Neural progenitor cell (in vitro differentiated cells): ENCODE measurements at places on chromosomes 6 and 20. TPM values are rescaled to one million over a fixed set of nuclear protein-coding genes. Genes with fewer than 3 reads are reported as not detected.
A peak's percentile ranks its signal among the peaks of the same experiment; 100 is the strongest.

- peaks cover 11% of the 10 kb centered on the region for H3K4me1 ChIP-seq
- DNase-seq: peak; percentile 41
- no peak overlapping the region for H3K27ac ChIP-seq
- H3K4me3 ChIP-seq: no peak overlapping the region
- H3K36me3 ChIP-seq: no peaks in the 10 kb centered on the region
- no peaks in the 10 kb centered on the region for H3K27me3 ChIP-seq
These were observed 6.6 kb upstream of the WTAP start for GRCh38 chr6:159720708-159721107.

DNA sequence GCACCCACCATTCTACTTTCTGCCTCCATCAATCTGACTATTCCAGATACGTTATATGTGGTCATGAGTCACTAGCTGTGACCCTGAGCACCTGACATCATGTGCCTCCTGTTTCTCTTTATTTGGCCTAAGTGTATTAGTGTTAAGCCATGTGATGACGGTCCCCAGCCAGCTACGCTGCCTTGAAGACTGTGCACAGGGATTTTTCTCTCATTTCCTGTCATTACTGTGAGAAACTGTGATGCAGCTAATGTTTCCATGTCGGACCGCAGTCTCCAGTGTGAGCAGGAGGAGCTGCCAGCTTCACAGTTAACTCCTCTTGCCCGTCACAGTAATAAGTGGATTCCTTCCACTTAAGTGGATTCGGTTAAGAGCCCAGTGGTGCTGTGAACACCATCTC, 9.9 kb upstream of the SPATS1 start:
- no peak overlapping the region for H3K27ac ChIP-seq
- H3K4me3 ChIP-seq: no peak overlapping the region
- DNase-seq: no peak
- H3K4me1 ChIP-seq: peaks cover 15% of the 10 kb centered on the region
- H3K27me3 ChIP-seq: peaks cover 7% of the 10 kb centered on the region

DNA sequence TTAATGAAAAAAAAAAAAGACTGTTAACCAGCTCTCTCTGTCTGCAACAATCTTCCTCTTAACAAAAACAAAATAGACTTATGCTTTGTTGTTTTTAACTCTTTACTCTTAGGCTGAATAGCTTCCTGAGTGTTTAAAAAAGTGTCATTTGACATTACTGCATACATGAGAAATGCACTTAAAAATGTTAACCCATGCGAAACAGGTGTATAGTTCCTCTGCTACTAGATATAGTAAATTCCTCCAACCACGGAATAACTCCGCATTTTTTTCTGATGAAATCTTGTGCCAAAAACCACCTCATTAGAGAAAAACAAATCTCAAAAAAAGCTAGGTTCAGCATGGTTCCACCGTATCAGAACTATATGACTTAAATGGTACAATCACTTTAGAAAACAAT, 426.0 kb downstream of the ADGRB3 start:
- no peak overlapping the region for H3K4me3 ChIP-seq
- no peaks in the 10 kb centered on the region for H3K4me1 ChIP-seq
- no peak overlapping the region for H3K27ac ChIP-seq
- no peaks in the 10 kb centered on the region for H3K36me3 ChIP-seq
- no peaks in the 10 kb centered on the region for H3K27me3 ChIP-seq

DNA sequence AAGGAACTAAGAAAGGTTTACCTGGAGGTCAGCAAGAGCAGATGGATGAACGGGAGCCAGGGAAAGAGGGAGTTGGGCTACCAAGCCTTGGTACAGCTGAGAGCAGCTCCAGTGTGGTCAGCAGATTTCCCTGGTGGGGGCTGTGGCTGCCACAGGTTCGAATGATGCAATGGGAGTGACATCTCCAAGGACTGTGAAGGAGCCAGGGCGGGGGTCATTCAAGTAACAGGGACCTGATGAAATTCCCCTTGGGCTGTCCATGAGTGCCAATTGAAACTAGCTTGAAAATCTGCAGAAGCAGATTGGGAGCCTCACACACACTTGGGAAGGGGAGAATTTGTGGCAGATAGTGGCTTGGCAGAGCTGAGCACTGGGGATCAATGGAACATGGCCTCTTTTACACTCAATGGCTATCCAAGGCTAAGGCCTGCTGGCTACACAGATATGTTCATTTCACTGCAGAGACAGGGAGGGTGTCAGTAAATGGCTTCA, 247.0 kb upstream of the ECI2 start:
- peaks cover 19% of the 10 kb centered on the region for H3K4me1 ChIP-seq
- no peak for DNase-seq
- no peak overlapping the region for H3K27ac ChIP-seq
- no peak overlapping the region for H3K4me3 ChIP-seq
- no peaks in the 10 kb centered on the region for H3K27me3 ChIP-seq
- no peaks in the 10 kb centered on the region for H3K36me3 ChIP-seq

- no peak overlapping the region for H3K27ac ChIP-seq
- peak; percentile 21 for DNase-seq
- no peaks in the 10 kb centered on the region for H3K36me3 ChIP-seq
These were observed 326.4 kb downstream of the TAF4 start for GRCh38 chr20:61739086-61739831.

DNA sequence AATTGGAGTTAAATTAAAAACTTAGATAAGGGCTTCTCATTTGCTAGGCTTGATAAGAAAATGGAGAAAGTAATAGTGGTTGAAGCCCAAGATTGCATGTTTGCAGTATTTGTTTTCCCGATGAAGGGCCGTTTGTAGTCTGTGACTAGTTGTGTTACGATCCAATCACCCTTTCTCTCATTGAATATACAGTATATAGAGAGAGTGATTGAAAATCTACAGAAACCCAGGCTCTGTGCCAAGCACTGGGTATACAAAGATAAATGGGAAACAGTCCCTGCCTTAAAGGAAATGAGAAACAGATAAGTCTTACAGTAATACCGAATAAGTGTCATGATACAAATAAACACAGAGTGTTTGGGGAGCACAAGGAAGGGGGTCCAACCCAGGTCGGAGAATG, 55.2 kb upstream of the CDKAL1 start:
- no peak overlapping the region for H3K4me3 ChIP-seq
- H3K27me3 ChIP-seq: no peaks in the 10 kb centered on the region
- H3K36me3 ChIP-seq: no peaks in the 10 kb centered on the region
- no peak for DNase-seq
- peaks cover 27% of the 10 kb centered on the region for H3K4me1 ChIP-seq
- no peak overlapping the region for H3K27ac ChIP-seq

GRCh38 chr6:4004249-4004648, 74.7 kb downstream of the FAM217A start:
- H3K27ac ChIP-seq: no peak overlapping the region
- no peaks in the 10 kb centered on the region for H3K27me3 ChIP-seq
- H3K4me1 ChIP-seq: no peaks in the 10 kb centered on the region
- DNase-seq: no peak
- no peak overlapping the region for H3K4me3 ChIP-seq

GRCh38 chr20:22862671-22863230, 172.4 kb upstream of the SSTR4 start:
- no peak overlapping the region for H3K27ac ChIP-seq
- no peak for DNase-seq
- H3K4me1 ChIP-seq: no peaks in the 10 kb centered on the region
- H3K4me3 ChIP-seq: no peak overlapping the region

DNA sequence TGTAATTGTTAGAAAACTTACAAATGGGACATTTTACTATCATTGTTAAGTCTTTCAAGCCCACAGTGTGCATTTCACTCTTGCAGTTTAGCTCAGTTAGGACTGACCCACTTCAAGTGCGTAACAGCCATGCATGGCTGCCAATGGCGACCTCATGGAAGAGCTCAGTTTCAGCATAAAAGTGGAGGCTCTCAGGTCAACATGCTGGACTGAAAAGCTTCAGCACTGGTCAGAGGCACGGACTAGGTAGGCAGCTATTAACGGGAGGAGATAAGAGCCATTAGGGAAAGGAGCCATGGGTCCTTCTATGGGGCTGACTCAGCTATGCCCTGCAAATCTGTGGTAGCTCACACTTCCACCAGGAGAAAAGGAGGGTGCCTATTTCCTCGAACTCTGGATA, 101.8 kb downstream of the TTLL2 start:
- no peak for DNase-seq
- H3K4me3 ChIP-seq: no peak overlapping the region
- H3K36me3 ChIP-seq: no peaks in the 10 kb centered on the region
- H3K4me1 ChIP-seq: no peaks in the 10 kb centered on the region
- H3K27me3 ChIP-seq: no peaks in the 10 kb centered on the region

DNA sequence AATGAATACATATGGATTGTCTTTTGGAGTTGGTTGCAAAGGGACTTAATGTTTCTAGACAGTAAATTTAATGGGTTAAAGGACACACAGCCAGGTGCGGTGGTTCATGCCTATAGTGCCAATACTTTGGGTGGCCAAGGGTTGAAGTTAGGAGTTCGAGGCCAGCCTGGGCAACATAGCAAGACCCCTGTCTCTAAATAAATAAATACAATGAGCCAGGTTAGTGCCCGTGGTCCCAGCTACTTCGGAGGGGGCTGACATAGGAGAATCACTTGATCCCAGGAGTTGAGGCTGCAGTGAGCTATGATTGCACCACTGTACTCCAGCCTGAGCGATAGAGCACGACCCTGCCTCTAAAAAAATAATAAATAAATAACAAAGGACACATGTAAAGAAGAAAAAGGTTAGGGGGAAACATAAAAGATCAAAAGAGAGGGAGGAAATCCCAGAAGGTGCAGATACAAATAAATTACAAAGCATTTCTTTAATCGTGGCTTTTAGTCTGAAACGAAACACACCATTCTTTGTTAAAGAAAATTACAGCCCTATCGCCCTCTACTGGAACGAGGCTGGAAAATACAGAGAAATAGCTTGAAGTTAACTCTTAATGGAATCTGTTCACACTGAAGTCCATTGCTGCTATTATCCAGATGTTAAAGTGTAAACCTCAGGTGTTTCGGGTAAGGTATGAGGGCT, 42.6 kb upstream of the SCML4 start:
- H3K27me3 ChIP-seq: no peaks in the 10 kb centered on the region
- H3K36me3 ChIP-seq: peaks cover 4% of the 10 kb centered on the region
- H3K4me3 ChIP-seq: no peak overlapping the region
- DNase-seq: peak; percentile 42
- H3K4me1 ChIP-seq: peaks cover 30% of the 10 kb centered on the region

GRCh38 chr6:105862936-105863607, 223.1 kb upstream of the PRDM1 start:
- no peak for DNase-seq
- H3K36me3 ChIP-seq: no peaks in the 10 kb centered on the region
- H3K4me3 ChIP-seq: no peak overlapping the region

The CASS4 gene
- 0.09 TPM in 1 of 2 replicates, not detected in the other for total RNA-seq

DNA sequence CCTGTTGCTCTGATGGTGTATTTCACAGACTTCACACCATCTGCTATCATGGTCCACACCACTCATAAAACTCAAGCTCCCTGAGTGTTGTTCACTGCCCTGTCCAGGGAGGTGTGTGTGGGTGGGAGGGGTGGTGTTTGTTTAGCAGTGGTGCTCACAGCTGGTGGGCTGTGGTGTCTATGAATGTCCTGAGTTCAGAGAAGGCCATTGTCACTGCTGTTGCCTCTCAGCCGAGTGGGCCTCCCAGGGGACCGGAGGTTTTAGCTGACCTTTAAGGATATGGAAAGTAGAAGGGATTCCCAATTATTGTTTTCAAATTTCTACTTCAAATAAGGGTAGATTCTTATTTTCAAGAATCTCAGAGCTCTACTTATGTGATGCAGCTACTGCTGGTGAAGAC, 45.6 kb downstream of the DTD1 start:
- no peaks in the 10 kb centered on the region for H3K4me1 ChIP-seq
- no peak for DNase-seq
- no peaks in the 10 kb centered on the region for H3K27me3 ChIP-seq
- H3K27ac ChIP-seq: no peak overlapping the region

GRCh38 chr6:111342913-111343312, 140.1 kb downstream of the REV3L start:
- H3K27me3 ChIP-seq: no peaks in the 10 kb centered on the region
- peaks cover 4% of the 10 kb centered on the region for H3K36me3 ChIP-seq
- no peak overlapping the region for H3K27ac ChIP-seq
- H3K4me1 ChIP-seq: no peaks in the 10 kb centered on the region
- no peak for DNase-seq

The TMC2 gene
- not detected in 2 replicates for total RNA-seq

GRCh38 chr6:134553936-134554335, 236.0 kb upstream of the SGK1 start:
- no peaks in the 10 kb centered on the region for H3K4me1 ChIP-seq
- H3K4me3 ChIP-seq: no peak overlapping the region
- H3K36me3 ChIP-seq: no peaks in the 10 kb centered on the region

The NUS1 gene
- total RNA-seq: 23.6 and 33.4 TPM in 2 replicates

GRCh38 chr6:97468981-97469380, 186.0 kb upstream of the MMS22L start:
- H3K4me3 ChIP-seq: no peak overlapping the region
- peaks cover 21% of the 10 kb centered on the region for H3K4me1 ChIP-seq
- DNase-seq: no peak
- no peaks in the 10 kb centered on the region for H3K36me3 ChIP-seq
- no peaks in the 10 kb centered on the region for H3K27me3 ChIP-seq
- no peak overlapping the region for H3K27ac ChIP-seq

The SDCBP2 gene
- total RNA-seq: 1.6 and 6.6 TPM in 2 replicates

DNA sequence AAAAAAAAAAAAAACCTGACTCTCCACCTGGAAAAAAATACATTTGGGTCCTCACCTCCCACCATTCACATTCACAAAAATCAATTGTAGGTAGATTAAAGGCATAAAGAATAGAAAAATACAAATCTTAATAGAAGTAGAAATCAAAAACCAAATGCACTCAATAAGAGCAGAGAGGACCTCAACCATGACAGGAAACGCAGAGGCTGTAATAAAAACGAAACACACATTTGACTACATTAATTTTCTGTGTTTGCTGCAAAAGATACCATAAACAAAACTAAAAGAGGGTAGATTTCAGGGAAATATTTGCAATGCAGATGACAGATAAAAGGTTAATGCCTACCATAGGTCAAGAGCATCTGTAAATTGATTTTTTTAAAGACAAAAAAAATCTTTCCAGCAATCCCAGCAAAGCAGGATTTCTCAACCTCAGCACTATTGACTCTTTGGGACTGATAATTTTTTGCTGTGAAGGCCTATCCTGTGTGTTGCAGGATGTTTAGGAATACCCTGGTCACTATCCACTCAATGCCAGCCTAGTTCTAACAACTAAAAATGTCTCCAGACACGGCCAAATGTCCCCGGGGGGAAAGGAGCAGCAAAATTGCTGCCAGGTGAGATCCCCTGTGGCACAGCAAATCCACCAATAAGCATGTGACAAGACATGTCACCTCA, 9.1 kb downstream of the ETV7 start:
- H3K36me3 ChIP-seq: no peaks in the 10 kb centered on the region
- H3K27me3 ChIP-seq: no peaks in the 10 kb centered on the region
- H3K4me3 ChIP-seq: no peak overlapping the region
- H3K4me1 ChIP-seq: peaks cover 7% of the 10 kb centered on the region

The OR2H1 gene
- total RNA-seq: not detected in 2 replicates
